Stimulated activated CD4-positive, alpha-beta T cell treated with anti-CD3 and anti-CD28 coated beads, TNF-alpha, amount 100 ng/mL, for 24 hours (primary cell): ENCODE measurements at places on chromosomes 12 and 14.

GRCh38 chr12:5305886-5306545 is 125.9 kb upstream of the NTF3 start:
- no peak for DNase-seq

- DNase-seq, result no peak
These were observed 72.8 kb downstream of the PAPOLA start for GRCh38 chr14:96574633-96575632.

DNA sequence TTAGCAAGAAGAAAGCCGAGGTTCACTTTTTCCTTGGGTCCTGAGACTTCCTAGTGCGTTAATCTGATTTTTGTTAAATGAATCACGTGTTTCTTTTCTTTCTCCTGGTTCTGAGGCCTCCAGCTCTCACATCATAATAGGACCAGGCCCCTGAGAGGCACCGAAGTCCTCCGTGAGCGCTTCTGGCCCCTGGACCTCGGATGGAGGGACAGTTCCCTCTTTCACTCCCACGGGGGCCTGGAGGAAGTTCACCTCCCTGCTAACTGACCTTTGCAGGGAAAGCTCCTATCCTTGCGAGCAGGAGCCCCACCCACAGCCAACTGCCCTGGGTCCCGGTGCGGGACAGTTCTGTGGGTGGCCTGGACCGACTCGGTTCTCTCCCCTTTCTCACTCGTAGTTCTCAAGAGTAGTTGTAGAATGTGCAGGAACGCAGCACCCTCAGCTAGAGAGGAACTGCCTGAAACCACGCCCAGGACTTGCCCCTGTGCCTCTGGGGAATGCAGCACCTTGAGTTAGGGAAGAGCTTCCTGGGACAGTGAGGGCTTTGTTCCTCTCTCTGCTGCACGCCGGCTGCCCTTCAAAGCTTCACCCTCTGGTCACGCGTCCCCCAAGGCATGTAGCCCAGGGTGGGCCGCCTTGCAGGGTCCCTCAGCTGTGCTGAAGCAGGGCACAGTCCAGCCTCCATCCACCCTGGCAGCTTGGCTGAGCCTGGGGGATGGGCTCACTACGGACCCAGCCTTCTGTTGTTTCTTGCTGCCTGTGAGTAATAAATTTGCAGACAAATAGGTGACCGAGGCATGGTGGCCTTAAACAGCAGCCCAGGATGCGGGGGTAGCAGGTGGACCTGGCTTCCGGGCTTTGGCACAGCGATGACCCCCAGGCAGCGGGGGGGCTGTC is 264.6 kb downstream of the ADGRD1 start:
- no peak for DNase-seq

DNA sequence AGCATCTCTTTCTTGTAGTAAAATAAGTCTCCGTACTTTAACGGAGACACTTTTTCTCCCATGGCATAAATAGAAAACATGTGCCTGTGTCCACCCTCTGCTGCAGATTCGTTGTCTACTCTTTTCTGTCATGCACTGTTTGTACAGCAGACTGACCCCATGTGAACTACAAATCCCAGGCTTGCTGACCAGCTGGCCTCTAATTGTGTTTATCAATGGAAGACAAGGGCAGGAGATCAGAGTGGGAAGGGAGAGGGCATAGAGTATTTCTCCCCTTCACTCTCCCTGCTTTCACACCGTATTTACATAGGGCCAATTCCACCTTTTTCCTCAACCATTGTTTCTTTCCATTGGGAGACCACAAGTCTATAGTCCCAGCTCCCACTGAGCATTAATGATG is 31.0 kb upstream of the TMTC2 start:
- no peak for DNase-seq

- DNase-seq, result no peak
These were observed 21.2 kb downstream of the RTL1 start for GRCh38 chr14:100882026-100882967.

DNA sequence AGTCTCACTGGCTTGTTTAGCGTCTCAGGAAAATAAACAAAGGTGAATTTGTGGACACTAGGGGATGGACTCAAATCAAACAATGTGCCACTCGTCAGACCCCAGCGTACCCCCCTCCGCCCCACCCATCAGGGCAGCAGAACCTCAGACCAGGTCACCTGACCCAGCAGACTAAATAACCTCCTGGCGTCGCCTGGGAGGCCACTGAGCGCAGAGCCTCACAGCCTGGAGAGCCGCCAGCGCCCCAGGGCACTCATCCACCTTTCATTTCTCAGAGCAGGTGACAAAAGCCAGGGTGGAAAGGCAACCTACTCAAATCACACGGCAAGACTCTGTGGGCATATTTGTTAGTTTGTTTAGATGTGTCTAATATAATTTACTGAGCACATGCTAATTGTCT is 100.9 kb downstream of the DICER1 start:
- DNase-seq, result no peak

DNA sequence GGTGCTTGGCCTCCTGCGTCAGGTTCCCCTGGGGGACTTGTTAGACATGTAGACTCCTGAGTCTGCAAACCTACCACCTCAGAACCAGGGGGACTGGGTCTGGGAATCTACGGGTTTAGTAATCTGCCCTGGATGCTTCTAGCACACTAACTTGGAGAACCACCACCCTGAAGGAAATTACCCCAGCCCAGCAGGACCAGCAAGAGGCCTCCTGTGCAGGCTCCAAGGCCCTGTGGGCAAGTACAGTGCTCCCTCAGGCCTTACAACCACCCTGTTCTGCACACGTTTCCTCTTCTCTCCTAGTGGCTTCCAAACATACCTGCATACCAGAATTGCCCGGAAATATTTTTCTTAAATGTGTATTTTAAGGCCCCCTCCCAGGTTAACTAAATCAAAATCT is 423.0 kb downstream of the FUT8 start:
- no peak for DNase-seq

GRCh38 chr12:113569806-113570205 is 98.1 kb upstream of the LHX5 start:
- DNase-seq, result no peak

- DNase-seq, result no peak
These were observed 20.1 kb downstream of the TSPAN9 start for GRCh38 chr12:3097186-3097804.

DNA sequence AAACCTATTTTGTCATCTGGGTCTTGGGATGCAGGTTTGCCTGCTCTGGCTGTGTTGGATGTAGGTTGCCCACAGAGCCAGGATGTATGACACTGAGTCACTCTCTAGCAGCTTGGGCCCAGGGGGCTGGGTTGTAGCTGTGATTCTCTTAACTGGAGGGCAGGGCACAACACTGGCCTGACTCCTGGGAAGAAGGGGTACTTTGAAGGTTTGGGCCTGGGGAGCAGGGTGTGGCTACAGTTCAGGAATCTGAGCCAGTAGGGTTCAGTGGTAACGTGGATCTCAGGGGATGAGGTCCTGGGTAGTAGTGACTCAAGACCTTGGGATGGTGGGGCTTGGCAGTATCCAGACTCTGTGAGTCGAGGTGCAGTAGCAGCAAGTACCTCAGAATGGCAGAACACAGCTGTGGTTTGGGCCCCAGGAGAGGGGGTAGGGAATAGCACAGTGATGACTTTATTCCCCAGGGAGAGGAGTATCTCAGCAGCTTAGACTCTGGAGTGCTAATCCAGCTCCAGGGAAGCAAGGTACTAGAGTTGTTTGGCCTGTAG is 25.7 kb downstream of the TBC1D15 start:
- no peak for DNase-seq

- no peak for DNase-seq
These were observed 9.2 kb upstream of the ALDH2 start for GRCh38 chr12:111757361-111758119.
